CD8-positive, alpha-beta T cell (primary cell): ENCODE measurements at places on chromosomes 16 and 17.

GRCh38 chr17:13728781-13729180 lies 127.1 kb upstream of the HS3ST3A1 start:
- no peak for DNase-seq

DNA sequence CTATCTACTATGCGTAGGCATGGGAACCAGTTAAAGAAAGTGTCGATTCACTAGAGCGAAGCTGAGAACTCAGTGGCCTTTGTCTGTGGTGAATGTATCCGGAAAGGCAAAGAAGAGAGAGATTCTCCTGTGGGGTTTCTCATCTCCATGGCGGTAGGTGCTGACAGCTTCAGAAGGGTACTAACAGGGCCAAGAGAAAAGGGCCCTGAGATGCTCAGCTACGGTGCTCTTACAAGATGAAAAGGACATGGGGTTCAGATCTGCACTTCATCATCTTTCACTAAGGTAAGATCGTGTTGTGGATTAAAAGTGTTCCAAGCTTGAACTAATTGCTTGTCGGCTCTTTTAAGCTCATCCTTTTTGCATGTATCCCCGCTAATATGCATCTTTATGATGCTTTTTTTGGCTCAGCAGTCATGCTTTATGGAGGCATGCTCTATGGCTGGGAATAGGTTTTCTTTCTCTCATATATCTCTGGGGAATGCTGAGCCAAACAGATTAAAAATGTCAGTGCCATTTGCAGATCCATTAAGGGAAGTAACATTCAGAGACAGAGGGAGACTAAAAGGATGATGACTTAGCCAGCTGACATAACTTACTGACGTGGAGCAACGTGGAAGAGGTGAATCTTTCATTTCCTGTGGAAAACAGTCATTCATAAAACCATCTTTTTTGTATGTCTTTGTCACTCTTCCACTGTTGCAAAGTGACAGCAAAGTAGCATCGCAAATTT lies 29.9 kb downstream of the KCNJ16 start:
- DNase-seq: no peak

GRCh38 chr16:30958175-30959079 lies 873 bp downstream of the SETD1A start:
- DNase-seq: no peak

GRCh38 chr16:6266703-6267102 lies 1065.9 kb upstream of the RBFOX1 start:
- no peak for DNase-seq

DNA sequence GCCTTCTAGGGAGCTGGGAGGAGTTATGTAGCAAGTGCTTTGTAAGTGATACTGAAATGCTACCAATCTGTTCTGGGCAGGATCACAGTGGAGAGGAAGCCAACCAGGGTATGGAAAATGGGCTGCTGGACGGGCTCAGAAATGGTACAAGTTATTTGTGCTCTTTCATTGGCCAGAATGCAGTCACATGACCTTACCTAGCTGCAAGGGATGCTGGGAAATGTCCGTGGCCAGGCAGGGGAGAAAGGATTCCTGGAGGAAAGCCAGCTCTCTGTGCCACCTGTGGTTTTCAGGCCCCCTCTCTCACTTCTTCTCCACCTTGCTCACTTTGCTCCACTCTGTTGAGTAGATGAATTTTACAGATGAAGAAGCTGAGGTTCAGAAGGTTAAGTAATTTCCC lies 4.8 kb downstream of the EEF2K start:
- DNase-seq: no peak

GRCh38 chr17:3865176-3865575 lies 19.1 kb upstream of the NCBP3 start:
- no peak for DNase-seq

GRCh38 chr16:66881014-66881417 lies 701 bp downstream of the PDP2 start:
- no peak for DNase-seq

- DNase-seq: no peak
Observed at GRCh38 chr17:2770129-2770528, 20.7 kb upstream of the CCDC92B start.

- DNase-seq: no peak
Observed at GRCh38 chr16:22789281-22789945, 24.5 kb upstream of the HS3ST2 start.

DNA sequence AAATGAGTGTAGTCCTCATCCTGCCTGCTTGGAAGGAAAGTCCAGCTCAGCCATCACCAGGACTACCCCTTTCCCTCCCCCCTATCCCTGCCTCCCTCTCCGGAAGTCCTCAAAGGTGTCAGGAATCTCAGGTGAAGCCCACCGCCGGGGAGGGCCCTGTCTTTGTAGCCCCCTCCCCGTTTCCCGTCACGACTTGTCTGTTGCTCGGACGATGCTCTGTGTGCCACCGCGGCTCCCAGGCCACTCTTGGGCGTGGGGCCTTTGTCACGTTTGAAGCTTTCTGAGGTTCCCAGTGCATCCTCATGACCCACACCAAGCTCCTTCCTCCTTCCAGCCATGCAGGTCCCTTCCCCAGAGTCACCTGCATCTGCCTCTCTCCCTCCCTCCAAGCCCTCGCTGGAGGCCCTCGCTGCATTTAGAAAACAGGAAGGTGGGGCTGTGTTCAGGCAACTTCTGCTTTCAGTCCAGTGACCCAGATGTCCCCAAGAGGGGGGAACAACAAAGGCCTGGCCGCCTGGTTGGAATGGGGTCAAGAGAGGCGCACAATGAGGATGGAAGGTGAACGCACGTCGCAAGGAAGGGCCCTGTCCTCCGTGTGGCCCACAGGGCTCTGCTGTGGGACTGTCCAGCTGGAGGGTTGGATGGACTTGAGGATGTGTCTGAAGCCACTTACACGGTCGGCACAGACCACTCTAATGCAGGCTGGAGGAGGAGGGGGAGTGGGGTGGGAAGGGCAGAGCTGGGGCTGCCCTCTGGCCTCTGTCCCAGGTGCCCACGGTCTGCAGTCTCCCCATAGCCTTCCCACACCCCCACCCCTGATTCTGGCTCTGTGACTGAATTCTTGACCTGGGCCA lies 59.9 kb downstream of the OR1D5 start:
- no peak for DNase-seq

DNA sequence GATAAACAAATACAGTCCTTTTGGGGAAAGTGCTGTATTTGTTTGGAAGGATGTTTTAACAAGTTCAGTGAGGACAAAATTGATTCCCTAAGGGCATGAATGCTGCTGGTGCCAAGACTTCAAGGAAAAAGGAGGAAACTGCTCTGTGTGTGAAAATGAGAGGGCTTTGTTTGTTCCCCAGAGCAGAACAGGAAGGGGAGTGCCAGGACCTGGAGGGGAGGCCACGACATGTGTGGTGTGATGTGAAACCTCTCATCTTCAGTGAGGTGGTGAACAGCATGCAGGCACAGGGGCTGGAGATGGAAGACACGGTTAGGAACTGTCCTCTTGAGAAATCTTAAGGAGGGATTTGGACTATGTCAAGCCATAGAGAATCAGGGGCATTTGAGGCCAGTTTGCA lies 46.6 kb upstream of the GRIN2A start:
- no peak for DNase-seq

DNA sequence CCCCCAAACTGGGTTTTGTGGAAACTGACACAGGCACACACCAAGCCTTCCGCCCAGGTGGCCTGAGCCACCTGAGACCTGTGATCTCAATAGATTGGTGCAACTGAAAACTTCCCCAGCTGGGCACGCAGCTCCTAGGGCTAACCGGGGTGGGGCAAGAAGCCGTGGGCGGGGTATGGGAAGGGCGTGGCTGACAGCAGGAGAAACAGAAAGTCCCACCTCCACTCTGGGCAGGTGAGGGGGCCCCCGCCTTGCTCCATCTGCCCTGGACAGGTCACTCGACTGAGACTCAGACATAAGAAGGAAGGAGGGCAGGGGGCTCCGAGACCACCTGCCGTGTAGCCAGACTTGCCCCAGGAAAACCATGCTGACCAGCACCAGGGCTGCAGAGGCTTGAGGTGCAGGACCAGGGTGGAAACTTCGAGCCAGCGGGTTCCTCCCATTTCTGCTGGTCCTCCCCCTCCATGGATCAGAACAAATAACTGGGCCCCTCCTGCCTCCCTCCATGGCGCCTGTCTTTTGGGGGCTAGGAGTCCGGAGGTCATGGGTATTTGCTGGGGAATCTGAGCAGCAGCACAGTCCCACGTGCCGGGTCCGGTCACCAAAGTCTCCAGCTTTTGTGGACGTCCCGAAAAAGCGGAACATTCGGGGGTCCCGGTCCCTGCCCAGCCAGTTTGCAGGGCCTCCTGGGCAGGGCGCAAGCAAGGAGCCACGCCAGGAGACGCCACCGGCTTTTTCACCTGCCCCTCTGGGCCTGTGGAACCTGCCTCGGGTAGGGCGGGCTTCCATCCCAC lies 1.3 kb downstream of the TIMP2 start:
- peak; percentile 70 for DNase-seq

DNA sequence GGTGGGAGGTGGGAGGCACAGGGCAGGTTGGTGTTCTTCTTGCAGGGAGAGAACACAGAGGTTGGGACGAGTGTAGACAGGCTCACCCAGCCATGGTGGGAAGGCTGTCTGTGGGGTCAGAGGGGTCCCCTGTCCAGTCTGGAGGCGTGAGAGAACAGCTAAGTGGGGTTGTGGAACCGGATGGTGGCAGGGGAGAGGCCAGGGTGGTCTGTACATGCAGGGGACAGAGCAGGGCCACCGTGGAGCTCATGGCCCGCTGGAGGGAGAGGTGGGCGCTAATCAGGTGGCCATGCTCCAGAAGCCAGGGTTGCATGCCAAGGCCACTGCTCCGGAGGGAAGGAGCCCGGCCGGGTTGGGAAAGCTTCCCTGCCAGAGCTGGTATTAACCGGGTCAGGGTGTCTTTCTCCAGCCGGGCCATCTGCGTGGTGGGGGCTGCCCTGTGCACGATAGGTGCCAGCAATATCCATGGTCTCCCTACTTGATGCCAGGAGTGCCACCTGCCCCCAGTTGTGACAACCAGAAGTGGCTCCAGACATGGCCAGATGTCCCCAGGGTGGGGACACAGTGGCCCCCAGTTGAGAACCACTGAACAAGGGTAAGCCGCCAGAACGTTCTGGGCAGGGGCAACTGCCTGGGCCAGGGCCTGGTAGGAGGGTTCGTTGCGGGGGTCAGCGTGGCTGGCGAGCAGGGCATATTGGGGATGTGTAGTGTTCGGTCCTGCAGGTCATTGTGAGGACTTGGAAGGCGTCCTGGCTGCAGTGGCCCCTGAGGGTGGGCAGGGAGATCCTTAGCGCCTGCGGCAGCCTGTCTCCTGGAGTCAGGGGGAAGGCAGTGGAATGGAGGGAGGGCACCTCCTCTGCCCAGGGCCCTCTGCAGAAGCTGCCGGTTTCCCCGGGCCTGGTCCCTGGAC lies 5.1 kb downstream of the SNN start:
- DNase-seq: no peak

DNA sequence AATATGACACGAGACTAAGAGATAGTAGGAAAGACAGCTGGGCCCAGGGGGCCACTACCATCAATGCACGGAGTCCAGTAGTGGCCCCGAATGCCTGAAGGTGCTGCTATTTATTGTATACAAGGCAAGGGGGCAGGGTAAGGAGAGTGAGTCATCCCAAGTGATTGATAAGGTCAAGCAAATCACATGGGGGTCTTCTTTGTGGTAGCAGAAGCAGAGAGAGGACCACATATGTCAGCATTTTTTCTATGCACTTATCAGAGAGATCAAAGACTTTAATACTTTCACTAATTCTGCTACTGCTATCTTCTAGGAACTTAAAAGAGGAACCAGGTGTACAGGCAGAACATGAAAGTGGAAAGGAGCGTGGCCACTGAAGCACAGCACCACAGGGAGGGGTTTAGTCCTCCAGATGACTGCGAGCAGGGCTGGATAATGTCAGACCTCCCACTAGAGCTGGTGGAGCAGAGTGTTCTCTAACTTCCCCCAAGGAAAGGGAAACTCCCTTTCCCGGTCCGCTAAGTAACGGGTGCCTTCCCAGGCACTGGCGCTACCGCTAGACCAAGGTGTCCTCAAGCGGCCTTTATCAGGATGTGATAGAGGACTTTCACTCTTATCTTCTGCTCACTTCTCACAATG lies 26.4 kb upstream of the ARL4D start:
- DNase-seq: no peak

DNA sequence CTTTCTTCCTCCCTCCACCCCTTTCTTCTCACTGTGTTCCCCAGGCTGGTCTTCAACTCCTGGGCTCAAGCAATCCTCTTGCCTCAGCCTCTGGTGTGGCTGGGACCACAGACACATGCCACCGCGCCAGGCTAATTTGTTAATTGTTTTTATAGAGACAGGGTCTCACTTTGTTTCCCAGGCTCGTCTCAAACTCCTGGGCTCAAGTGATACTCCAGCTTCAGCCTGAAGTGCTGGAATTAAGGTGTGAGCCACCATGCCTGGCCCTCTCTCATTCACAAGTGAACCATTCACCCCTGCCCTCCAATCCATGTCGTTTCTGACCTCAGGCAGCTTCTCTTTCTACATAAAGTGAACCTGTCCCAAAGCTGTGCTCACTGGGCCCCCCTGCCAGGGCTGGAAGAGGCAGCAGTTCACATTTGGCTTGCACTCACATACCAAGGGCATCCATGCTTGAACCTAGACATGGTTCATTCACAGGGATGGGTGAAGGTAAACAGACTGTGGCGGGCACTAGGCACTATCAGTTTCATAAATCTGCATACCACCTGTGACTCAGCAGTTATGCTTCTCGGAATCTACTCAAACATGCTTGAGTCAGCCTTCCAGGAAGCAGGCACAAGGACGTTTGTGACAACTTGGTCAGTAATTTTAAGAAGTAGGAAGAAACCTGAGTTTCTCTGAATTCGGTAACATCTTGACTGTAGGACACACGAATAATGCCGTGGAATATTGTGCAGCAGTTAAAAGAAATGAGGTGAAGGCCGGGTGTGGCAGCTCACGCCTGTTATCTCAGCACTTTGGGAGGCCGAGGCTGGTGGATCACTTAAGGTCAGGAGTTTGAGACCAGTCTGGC lies 6.0 kb upstream of the RNF213 start:
- no peak for DNase-seq

GRCh38 chr16:48492133-48492532 lies 106.9 kb upstream of the SIAH1 start:
- no peak for DNase-seq

DNA sequence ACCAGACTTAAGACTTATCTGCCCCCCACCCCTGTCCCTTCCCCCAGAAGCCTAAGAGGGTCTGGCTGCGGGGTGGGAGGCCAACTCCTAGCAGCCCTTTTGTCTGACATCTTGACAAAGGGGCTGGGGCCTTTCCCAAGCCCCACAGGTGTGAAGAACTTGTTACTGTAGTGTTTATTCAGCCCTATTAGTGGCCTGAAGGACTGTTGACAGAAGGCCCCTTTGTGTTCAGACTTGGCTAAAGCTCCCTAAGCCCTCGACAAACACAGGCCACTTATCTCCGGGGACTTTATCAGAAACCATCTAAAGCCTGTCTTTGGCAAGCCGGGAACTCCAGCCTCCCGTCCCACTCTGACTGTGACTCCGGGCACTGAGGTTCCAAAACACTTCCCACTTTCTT lies 129.8 kb downstream of the NTN1 start:
- no peak for DNase-seq

GRCh38 chr17:50667259-50668024 lies 32.8 kb downstream of the ABCC3 start:
- DNase-seq: no peak

GRCh38 chr16:75323198-75323597 lies 71.8 kb upstream of the BCAR1 start:
- no peak for DNase-seq

- no peak for DNase-seq
Observed at GRCh38 chr17:14268264-14268663, 31.6 kb upstream of the CDRT15 start.

GRCh38 chr17:82351254-82351712 lies 7.8 kb upstream of the TEX19 start:
- no peak for DNase-seq
